ENCODE measurements at places on chromosomes 11 and 22.

- DNase-seq, result no peak
Measured at GRCh38 chr11:62543680-62544444, 2.7 kb downstream of the AHNAK start.

GRCh38 chr22:25488244-25489020 is 76.0 kb upstream of the GRK3 start:
- no peak for DNase-seq

DNA sequence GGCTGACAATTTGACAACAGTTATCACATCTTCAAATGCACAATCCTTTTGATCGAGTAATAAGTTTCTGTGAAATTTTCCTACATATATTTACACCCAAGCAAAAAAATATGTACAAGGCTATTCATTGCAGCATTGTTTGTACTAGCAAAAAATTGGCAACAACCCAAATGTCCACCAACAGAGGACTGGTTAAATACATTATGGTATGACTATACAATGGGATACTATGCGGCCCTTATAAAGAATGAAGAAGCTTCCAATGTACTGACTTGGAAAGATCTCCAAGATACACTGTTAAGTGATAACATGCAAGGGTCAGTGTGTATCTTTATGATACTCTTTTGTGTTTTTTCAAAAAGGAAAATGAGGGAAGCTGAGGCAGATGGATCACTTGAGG is 8.2 kb upstream of the P2RY2 start:
- no peak for DNase-seq

GRCh38 chr11:34773826-34774225 is 142.4 kb downstream of the APIP start:
- DNase-seq, result no peak

- no peak for DNase-seq
Measured at GRCh38 chr11:86625981-86626380, 46.4 kb downstream of the ME3 start.

DNA sequence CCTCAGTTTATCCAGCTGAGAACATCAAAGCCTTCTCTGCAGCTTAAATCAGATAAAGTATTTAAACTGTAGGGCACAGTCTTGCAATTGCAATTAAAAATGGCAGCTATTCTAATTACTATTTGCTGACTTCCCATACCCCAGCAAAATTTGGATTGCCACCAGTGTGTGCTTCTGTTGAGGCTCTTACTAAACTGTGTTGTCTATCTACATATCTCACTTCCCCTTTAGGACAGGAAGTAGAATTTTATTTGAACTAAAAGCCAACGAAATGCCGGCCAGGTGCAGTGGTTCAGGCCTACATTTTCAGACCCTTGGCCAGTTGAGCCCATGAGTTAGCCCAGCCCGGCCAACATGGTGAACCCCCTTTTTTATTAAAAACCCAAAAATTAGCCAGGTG is 7.1 kb downstream of the SAA4 start:
- no peak for DNase-seq

- no peak for DNase-seq
Measured at GRCh38 chr11:118911880-118912741, 13.6 kb downstream of the BCL9L start.

DNA sequence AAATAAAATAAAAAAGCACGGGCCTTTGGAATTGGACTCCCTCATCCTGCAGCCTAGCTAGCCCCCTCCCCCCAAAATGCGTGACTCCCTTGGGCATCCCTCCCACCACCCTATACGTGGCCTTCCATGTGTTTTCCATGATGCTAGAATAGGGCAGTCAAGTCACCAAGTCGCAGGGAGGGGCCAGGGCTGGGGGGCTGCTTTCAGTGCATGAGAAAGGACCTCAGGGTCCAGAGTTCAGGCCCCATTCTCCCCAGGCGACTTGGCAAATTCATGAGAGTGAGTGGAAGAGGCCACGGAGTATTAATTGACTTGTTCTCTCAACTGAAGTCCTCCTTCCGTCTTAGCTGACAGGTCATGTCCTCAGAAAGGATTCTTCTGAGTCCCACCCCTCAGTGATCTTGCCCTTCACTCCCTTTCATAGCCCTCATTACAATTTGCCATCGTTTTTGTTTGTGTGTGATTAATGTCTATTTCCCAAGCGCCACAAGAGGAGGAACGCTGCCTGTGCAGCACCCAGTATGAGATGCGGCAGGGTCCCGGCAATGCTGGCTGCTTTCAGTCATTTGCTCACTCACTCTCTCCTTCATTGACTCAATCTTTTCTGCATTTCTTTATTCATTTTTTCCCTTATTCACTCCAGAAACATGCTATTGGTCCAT is 17.4 kb downstream of the LRRC32 start:
- no peak for DNase-seq

DNA sequence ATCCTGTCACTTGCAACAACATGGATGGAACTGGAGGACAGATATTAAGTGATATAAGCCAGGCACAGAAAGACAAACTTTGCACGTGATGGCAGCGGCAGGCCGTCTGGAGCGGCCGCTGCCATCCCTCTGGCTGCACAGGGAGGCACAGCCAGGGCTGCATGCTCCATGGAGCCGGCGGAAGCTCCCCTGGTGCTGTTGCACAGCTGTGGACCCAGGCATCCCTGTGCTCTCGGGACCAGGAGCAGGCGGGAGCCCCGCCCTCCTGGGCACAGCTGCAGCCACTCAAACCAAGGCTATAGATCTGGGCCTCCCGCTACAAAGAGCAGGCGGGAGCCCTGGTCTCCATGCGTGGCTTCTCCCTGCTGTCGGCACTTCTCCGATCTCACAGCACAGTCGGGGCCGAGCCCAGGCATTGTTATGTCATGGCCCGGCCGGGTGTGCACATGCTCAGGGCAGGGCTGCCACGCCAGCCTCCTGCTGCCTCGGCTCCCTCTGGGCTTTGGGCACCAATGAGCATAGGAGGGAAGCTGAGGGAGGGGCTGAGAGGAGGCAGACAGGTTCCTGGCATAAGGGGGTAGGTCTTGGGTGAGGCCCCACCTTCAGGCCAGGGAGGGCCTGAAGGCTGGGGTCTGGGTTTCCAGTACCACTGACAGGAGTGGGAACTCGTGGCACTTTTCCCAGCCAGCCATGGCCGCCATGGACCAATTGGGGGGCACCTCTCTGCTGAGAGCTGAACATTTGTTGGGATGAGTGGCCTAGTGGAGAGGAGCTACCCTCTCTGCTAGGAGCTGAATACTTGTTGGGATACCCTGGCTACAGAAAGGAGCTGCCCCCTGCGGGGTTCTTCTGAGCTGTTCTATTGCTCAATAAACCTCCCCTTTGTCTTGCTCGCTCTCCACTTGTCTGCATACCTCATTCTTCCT is 16.7 kb downstream of the RRP8 start:
- no peak for DNase-seq

DNA sequence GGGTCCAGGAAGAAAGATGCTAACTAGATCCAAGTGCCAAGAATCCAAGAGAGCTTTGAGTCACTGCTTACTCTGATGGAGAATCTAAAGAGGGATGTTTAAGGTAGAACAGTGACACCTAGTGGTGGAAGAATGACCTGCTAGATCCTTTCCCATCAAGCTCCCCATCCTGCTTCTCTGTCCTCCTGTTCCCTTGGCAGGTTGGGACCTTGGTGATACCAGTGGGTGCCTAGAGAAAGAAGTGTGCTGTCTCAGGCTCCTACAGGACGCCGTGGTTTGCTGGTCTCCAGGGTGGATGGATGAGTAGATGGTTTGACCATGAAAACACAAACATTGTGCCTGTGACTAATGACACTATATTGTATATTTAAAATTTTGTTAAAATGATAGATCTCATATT is 383.7 kb downstream of the TMEM135 start:
- no peak for DNase-seq

DNA sequence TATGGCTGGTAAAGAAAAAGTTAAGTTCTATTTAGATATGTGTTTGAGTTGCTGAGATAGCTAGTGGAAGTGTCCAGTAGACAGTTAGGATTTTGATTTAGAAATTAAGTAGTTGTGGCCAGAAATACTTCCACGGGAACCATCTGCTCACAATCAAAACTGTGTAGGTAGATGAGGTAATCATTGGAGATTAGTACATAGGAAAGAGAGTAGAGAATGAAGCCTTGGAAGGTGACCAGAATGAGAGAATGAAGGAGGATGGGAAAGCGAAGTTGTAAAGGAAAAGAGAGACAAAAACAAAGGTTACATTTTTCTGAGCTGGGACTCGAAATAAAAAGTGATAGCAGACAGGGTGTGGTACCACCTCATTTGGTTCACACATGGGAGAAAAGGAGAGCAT is 296.9 kb upstream of the SORL1-AS1 start:
- no peak for DNase-seq

DNA sequence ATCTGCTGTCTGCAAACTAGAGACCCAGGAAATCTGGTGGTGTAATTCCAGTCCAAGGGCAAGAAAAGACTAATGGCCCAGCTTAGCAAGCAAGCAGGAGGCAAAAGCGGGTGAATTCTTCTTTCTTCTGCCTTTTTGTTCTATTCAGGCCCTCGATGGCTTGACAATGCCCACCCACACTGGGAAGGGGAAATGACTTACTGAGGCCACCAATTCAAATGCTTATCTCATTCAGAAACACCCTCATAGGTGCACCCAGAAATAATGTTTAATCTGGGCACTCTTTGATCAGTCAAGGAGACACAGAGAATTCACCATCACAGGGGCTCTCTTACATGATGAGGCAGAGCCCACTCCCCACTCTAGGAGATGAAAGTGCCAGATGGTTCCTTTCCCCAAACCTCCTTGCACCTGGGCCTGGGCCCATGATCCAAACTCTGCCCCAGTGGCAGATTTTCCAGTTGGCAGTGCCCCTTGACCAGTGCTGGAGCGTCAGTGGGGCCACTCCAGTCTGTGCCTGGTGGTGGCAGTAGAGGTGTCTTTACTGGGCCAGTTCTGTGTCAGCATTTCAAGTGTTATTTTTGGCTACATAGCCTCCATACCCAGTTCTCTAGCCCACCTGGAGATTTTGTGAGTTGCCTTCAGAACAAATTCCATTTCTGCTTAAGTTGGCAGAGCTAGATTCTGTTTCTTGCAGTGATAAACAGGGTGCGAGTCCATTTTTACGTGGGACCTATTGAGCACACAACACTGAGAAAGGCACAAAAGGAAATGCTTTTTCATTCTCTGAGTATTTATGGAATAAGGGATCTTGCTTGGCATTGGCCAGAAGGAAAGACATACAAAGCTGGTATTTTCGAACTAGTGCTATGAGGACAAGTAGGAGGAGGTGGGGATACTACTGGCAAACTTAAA is 7.5 kb downstream of the ELMOD1 start:
- DNase-seq, result no peak

DNA sequence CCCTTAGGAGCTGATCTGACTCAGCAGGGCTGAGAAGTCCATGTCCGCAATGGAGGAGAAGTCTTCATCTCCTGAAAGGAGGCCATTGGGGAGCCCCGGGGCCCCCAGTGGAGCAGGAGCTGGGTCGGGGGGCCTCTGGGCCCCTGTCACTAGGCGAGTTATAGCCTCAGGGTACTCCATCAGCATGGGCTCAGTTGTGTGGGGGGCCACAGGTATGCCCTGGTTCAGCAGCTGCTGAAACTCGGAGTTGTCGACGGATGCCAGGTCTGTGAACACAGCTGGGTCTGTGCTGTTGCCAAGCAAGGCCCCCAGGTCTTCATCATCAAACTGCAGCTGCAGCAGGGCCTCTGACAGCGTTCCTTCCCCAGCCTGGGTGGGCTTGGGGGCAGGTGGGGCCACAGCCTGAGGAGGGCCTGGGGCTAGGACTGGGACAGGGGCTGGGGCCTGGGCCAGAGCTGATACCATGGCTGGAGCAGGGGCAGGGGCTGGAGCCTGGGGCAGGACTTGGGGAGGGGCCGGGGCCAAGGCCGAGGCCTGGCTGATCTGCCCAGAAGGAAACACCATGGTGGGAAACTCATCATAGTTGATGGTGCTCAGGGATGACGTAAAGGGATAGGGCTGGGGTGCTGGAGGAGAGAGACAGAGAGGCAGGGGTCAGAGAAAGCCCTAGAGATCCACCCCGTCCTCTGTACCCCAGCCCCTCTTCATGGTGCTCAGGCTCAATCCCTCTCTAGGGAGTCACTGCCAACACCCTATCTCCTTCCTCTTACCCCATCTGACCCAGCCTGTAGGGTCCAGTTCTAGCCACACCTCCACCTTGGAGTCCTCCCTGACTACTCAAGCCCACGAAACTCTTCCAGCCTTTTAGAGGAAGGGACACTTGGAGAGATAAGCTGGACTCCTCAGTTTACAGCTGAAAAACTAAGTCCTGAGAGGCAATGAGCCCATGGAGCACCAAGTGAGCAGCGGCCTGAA is 8.1 kb downstream of the RELA start:
- DNase-seq, result no peak

DNA sequence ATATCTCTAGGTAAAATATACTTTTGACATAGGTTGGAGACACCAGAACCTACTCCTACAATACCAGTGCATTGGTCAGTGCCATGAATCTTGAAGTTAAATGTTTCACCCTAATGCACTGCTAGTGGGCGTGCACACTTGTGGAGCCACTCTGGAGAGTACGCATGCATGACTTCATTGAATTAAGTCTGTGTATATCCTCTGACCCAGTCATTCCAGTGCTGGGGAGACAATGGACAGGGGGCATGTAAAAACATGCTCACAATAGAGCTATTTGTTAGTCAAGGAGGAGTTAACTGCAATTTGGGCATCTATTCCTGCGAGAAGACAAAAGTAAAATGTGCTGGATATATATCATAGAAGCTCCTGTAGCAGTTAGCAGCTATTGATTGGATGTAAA is 335.4 kb upstream of the NCAM1 start:
- DNase-seq, result no peak

DNA sequence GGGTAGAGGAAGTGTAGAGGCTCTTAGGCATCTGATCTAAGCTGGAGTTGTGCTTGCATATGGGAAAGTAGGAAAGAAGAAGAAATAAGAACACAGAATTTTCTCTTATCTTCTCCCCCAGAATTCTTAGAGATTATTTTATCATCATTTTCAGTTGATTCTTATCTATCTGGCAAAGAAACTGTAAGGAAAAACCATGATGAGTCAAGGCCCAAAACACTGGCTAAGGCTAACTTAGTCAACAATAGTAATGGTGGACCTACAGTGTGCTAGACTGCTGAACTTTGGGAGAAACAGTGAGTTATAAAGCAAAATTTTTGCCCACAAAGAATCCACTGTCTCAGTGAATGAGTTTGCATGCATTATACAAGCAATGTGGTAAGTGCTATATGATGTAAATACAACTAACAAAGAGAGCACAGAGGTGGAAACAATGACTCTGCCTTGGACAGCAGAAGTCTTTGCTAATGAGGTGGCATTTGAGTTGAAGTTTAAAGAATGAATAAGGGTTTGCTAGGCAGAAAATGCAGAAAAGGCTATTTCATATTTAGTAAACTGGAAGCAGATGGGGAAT is 344.5 kb upstream of the PLET1 start:
- DNase-seq, result no peak

Measured in vagina (tissue), 2 donors.